Type B pancreatic cell (in vitro differentiated cells): ENCODE measurements at places on chromosomes 7 and 10.

DNA sequence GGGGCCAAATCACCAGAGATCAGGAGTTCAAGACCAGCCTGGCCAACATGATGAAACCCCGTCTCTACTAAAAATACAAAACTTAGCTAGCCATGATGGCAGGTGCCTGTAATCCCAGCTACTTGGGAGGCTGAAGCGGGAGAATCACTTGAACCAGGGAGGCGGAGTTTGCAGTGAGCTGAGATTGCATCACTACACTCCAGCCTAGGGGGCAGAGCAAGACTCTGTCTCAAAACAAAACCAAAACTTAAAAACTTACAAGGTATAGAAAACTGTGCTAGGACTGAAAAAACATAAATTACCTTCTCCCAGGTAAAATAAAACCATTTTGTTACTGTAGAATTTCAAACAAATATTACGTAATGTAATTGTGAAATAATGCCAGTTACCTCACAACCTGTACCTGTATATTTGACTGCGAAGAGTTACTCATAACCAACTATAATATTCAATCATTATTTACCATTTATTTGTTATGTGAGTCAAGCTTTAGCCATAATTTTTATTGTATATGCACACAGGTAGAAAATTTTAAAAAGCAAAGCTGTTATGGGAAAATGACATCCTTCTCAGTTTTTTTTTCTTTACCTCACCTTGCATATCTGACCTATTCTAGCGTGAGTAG is 180.9 kb downstream of the SEMA3A start:
- DNase-seq, result no peak

- no peak for DNase-seq
Measured at GRCh38 chr10:63498665-63499064, 22.5 kb upstream of the REEP3 start.

DNA sequence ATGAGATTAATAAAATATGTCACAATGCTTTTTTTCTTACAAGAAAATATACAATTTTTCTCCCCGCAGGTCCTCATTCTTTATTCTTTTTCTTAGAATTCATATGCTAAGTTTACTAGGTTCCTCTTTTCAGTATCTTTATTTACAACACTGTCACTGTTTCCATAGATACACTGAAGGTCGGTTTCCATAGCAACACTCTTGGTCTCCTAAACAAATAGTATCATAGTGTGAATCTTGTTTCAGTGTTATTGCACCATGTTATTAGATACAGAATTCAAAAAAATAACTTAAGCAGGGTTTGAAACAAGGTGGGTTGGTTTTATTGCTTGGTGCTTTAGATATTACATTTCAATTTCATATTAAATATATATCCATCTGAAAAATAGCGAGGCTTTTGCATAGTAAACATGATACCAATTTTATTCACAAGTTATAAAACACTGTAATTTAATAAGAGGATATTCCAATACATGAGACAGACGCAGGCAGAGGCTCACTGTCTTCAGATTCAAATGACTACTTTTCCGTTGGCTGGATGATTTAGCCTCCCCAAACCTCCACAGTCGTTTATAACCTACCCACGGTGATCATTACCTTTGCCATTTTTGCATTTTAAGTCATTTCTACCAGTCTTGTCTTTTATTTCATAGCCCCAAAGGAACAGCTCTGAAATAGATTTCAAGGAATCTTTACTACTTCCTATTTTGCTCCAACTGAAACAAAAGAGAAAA is 88.9 kb upstream of the KLF6 start:
- DNase-seq, result no peak

DNA sequence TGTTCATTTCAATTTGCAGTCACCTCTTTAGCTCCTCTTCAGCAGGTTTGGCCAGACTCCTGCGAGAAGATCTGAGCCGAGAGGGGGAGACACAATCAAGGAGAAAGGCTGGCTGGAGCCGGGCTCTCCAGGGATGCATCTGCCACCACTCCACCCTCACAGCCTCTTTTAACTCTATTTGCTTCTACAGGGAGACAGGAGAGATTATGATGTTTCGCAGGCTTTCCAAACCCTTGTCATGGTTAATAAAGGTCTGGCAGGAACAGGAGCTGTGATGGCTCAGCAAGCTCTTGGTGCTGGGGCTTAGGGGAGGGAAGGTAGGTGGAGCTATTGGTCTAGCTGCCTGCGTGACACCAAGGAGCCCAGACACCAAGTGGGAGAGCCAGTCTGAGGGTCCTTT is 448.1 kb upstream of the PODXL start:
- DNase-seq, result no peak

GRCh38 chr10:113560071-113560470 is 7.2 kb downstream of the HABP2 start:
- no peak for DNase-seq
